Right lobe of liver (tissue), 6 donors: ENCODE measurements at places on chromosomes 3 and 15. TPM values are rescaled to one million over a fixed set of nuclear protein-coding genes. Genes with fewer than 3 reads are reported as not detected.

FES gene
- 17.6 TPM for total RNA-seq

GXYLT2 gene
- total RNA-seq = 0.06 TPM

DNA sequence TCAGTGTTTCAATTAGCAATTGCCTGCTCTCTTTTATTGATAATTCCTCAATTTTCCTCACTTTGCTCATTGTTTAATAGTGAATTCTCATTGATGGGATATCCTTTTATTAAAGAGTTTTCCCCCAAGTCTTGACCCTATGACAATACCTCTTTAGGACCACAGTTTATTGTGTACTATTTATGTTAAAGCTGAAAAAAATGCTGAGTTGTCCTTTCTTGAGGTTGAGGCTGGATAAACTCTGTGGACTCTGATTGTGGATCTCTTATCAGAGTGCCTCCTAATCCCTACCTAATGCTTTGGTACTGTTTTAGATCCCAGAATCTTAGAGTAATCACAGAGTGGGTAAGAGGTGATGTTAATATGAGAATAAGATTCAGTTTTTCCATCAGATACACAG lies 416.3 kb upstream of the GBE1 start:
- DNase-seq = no peak
- H3K27me3 ChIP-seq = no peaks in the 10 kb centered on the region
- no peak overlapping the region for H3K4me3 ChIP-seq
- H3K27ac ChIP-seq = no peak overlapping the region
- H3K4me1 ChIP-seq = no peaks in the 10 kb centered on the region

DNA sequence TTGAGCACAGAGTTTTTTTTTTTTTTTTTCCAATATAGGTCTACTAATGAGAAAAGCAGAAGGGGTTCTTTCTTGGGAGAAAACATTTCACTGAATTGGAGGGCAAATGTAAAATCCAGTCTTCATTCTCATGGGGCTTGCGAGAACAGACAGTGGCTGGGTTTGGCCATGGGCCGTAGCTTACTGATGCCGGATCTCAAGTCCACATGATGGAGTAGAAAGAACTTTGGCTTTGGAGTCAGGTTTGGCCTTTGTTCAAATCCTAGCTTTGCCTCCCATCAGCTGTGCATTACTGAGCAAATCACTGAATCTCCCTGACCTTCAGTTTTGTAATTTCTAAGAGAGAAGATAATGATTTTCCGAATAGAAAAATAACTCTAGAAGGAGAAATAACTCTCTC lies 59.7 kb downstream of the LMCD1 start:
- no peaks in the 10 kb centered on the region for H3K27me3 ChIP-seq
- no peak overlapping the region for H3K4me3 ChIP-seq
- H3K27ac ChIP-seq = no peak overlapping the region
- H3K4me1 ChIP-seq = peaks cover 3% of the 10 kb centered on the region

RTP3 gene
- 20.8 TPM for total RNA-seq

CPNE4 gene
- total RNA-seq = not detected
